ENCODE measurements at places on chromosomes 5 and 9.

DNA sequence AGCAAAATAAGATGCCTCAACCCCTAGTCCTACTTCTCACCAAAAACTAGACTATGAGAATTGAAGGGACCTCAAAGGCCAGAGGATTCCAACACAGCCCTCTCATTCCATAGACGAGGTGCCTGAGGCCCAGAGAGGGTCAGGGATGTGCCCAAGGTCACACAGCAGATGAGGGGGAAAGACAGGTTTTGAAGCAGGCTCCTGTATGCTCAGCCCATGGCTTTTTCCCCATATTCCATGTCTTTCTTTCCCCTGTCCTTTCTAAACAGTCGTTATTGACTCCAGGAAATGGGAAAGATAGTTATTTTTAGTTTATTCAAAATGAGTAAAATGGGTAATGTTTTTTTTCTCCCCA is 61.2 kb upstream of the COL15A1 start:
- DNase-seq = no peak

DNA sequence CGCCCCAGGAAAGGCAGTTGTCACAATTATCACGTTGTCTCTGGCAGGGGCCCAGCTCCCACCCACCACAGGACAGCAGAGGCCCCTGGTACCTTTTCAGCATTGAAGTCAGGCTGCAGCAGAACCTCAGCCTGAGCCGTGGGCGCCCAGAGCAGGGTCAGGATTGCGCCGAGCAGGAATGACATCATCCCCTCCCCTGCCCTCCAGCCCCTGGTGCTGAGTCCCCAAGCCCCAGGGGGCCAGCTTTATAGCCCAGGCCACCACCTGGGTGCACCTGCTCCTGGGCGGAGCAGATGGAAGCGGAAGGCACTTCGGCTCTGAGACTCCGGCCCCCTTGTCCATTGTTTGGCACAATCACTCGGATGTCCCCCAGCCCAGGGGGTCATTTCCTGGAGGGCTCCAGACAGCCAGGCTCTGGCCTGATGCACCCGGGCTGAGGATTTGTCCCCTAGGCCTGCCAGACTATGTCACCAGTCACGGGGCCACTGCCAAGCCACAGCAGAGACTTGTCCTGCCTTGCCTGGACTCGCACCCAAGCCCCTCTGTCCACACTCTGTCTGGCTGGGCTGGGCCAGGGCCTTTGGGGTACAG is at the start of gene LCN15:
TSS of gene LCN15 (minus strand) at position 218 of the 591 bp plus-strand sequence. CDS start at position 188, 30 bp downstream.
- no peak for DNase-seq

DNA sequence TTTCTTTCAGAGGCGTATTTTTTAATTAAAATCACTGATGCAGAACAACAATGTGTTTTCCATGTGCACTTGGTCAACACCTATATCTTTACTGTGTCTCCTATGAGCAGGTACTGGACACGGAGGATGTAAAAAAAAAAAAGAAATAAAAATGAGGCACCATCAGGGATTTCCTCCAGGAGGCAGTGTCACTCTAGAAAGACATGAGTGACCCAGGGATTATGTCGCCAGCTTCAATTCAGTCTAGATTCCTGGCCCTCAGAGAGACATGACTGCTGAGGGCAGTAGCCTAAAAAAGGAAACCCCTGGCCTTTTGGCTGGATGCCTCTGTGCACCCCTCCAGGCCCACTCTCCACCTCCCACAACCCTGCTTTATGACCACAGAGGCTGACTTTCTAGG is 18.3 kb upstream of the IL33 start:
- no peak for DNase-seq

DNA sequence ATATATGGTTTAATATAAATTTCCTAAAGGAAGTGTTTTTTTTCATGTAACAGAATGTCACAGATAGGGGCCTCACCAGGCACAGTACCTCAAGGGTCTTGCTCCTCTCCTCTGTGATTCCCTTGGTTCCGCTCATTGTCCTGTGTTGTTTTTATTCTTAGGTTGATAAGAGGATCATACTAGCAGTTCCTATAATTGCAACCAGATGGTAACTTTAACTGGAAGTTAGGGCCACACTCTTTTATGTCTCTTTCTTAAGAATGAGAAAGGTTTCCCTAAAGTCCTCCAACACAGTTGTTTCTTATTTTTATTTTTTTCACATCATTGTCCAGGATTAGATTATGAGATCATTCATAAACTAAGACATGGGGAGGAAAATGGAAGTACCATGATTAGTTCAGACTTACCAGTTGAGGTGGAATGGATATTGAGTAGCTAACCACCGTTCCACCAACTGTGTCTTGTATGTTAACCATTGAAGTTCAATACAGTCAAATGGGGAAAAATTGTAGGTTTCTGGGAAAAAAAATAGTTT is 41.1 kb downstream of the FAM174A start:
- DNase-seq = no peak

GRCh38 chr9:73183917-73184861 is 32.5 kb downstream of the ANXA1 start:
- no peak for DNase-seq

GRCh38 chr5:156800929-156801328 is 49.2 kb upstream of the PPP1R2B start:
- no peak for DNase-seq

DNA sequence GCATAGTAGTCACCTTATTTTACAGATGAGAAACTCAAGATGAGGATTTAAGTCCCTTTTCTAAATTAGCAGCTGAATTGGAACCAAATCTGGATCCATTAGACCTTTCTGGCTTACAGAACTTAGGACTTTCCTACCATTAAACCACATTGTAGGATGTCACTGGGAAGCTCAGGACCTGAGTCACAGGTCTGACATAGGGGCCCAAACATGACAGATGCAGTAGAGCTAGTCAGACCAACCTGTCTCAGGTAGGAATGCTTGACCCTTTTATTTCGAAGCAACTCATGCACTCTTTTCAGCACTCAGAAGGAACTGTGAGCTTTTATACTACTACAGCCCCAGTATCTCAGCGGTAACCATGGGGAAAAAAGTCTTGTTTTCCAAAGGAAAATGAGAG is 2.6 kb downstream of the RAB24 start:
- DNase-seq = no peak

DNA sequence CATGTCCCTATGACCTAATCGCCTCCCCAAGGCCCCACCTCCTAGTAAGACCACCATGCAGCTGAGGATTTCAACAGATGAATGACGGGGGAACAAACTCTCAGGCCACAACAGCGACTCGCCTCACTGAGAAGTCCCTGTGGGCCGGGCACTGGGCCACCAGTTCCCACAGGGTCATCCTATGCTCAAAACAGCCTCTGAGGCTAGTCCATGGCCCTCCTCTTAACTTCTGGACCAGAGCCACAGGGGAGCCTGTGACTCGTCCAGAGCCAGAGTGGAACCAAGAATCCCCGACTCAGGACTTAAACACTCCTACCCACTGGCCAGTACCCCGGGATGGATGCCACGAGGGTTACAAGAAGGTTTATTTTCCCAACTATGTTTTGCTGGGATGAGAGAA is 12.3 kb downstream of the GFPT2 start:
- no peak for DNase-seq

DNA sequence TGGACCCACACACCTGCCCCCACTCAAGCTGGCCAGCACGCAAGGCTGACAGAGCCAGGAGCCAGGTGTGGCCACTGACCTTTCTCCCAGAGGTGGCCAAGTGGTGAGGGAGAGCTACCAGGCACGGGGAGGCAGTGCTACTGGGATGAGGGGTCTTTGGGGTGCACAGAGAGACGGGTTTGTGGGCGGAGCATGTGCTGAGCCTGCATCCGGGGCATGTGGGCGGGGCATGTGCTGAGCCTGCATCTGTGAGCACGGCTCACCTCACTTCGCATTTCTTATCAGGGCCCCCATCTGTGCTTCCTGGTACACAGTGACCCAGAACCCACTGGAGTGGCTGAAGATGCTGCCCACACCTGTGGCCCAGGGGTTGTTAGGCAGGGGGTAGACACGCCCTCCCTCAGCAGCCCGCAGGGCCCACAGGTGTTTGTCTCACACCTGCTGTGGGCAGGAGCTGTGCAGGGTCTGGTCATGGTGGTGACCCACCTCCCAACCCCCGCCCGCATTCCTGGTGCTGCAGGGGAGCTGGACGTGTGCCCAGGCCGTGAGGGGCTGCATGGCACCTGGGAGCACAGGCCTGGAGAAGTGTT is 21.5 kb downstream of the CCDC187 start:
- DNase-seq = no peak

GRCh38 chr9:121713400-121714070 is 62.1 kb downstream of the DAB2IP start:
- DNase-seq = no peak

DNA sequence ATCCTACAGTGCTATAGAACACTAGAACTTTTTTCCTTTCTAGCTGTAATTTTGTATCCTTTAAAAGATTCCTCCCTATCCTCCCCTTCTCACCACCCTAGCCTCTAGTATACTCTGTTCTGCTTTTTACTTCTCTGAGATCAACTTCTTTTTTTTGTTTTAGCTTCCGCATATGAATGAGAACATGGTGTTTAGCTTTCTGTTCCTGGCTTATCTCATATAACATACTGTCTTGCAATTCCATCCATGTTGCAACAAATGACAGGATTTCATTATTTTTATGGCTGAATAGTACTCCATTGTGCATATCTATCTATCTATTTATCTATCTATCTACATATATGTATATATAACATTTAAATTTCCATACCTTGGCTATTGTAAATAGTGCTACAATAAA is 126.0 kb upstream of the MAN2A1 start:
- no peak for DNase-seq

- no peak for DNase-seq
Observed at GRCh38 chr5:125375143-125375542, 628.7 kb upstream of the ZNF608 start.

- no peak for DNase-seq
Observed at GRCh38 chr5:143044265-143044664, 274.1 kb downstream of the ARHGAP26 start.

- no peak for DNase-seq
Observed at GRCh38 chr9:15156241-15156640, 150.8 kb downstream of the TTC39B start.

- no peak for DNase-seq
Observed at GRCh38 chr9:108863891-108864290, 1.8 kb downstream of the ACTL7A start.

GRCh38 chr5:137602721-137603273 is 103.7 kb upstream of the SPOCK1 start:
- no peak for DNase-seq

DNA sequence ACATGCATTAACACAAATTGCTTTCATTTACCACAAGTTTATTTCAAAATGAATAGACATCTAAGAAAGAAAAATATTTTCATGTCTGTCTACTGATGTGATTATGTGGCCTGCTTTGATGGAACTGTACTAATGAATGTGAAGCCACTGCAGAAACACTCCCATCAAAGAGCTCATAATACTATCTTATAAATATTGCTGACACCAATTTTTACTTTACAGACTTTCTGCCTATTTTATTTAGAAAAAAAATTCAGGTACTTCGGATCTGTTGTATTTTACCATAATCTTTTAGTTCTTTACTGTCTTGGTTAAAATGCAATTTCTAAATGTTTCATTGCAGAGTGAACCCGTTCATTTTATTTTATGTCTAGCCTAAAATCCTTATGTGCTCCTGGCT is 281.9 kb downstream of the ICE1 start:
- no peak for DNase-seq

DNA sequence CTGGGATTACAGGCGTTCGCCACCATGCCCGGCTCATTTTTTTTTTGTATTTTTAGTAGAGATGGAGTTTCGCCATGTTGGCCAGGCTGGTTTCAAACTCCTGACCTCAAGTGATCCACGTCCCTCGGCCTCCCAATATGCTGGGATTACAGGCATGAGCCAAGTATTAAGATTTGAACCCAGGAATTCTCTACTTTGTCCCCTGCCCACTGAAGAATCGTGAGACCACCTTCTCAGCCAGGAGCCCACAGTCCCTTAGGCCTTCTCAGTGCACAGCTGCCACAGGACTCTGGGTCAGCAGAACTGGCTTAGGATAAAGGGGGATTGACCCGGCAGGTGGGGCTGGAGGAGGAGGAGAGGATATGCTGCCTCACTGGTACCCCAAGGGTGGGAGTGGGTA is 13.4 kb downstream of the OLFML2A start:
- no peak for DNase-seq

DNA sequence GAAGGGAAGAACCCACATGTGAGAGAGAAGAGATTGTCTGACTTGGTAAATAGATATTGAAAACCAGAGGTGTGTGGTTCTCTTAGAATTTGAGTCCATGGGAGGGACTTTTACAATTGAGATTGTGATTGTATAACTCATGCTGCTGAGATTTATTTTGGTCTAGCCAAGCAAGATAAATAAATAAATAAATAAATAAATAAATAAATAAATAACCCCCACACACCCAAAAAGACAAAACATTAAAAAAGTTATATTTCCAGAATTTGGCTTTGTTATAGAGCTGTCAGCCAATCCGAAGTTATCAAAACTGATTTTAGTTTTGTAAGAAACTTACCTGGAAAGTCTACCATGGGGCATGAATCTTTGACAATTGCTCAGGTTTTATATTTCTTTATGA is 416.6 kb downstream of the ZSWIM6 start:
- no peak for DNase-seq

GRCh38 chr5:33423018-33423630 is 17.6 kb upstream of the TARS1 start:
- DNase-seq = no peak

GRCh38 chr9:17625644-17626388 is 47.0 kb downstream of the SH3GL2 start:
- no peak for DNase-seq

DNA sequence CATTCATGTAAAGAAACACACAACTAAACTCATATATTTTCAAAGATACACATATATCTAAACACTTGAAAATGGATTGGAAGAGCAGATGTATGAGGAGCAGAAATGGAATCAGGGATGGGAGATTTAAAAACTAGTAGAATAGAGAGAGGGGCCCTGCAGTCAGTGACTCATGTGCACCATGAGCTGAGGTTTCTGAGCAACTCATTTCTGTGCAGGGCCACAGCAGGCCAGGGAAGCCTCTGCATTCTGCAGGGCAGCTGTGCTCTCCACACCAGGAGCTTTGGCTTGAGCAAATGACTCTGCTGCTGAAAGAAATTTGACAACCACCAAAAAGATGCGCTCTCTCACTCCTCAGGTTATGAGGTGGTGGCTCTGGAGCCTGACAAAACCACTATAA is 27.1 kb downstream of the LHX6 start:
- no peak for DNase-seq
